ENCODE measurements at places on chromosomes 2 and 18.

DNA sequence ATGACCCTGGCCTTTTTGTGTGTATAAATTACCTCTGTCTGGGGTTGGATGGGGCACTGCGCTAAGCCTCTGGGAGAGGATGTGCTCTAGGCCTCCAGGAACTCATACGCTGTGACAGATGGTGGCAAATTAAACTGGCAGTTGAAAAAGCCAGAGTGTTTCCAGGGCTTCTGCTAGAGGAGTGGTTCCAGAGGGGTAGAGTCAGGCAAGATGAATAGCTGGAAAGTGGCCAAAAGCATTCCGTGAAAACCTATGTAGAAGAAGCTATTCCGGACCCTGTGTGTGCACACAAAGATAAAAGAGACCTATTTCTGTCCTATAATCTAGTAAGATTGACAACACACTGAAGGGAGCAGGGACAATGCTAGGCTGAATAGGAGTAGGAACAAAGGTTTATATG lies 84.8 kb downstream of the ACTR3 start:
- DNase-seq: no peak

DNA sequence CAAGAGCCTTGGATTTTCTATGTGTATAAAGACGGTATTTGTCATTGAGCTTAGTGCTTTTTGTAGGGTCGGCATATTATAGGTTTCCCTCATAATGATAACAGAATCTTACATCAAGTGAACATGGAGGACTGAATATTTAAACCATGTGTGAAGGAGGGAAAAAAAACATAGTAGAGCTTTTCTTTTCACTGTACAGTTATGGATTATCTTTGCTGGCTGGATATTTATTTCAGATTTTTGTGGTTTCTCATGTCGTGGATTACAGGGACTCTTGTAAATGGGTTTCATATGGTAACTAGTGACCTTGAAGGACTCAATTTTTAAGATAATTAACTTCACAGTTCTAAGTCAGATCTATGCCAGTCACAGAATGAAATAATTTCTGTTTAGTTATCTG lies 330.2 kb upstream of the NRP2 start:
- DNase-seq: no peak

GRCh38 chr2:85264471-85264870 lies 63.3 kb downstream of the TGOLN2 start:
- DNase-seq: no peak

- no peak for DNase-seq
Observed at GRCh38 chr18:9766076-9766481, 58.0 kb downstream of the RAB31 start.

- DNase-seq: peak; percentile 45
Observed at GRCh38 chr2:126704434-126705160, 48.6 kb downstream of the GYPC start.
